Skeletal muscle cell (primary cell): ENCODE measurements at places on chromosomes 1 and 21.

GRCh38 chr21:19029816-19030215 is 626.2 kb upstream of the TMPRSS15 start:
- no peak for DNase-seq

DNA sequence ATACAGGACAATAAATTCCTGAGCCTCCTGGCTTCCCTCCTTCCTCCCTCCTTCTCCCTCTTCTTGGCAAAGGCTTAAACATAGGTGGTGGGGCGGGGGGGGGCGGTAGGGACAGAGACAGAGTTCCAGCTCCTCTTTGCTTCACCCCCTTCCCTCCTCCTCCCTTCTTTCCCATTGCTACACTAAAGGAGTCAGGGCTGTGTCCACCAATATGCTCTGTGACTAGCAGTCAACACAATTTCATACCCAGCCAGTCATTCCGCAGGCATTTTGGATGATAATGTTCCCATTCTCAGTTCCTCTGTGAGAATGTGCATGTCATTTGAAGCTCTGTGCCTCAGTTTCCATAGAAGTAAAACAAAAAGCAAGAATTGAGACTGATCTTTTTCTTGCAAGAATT is 1.7 kb downstream of the LMOD1 start:
- no peak for DNase-seq

- no peak for DNase-seq
Observed at GRCh38 chr1:158248118-158248517, 6.1 kb upstream of the CD1A start.

DNA sequence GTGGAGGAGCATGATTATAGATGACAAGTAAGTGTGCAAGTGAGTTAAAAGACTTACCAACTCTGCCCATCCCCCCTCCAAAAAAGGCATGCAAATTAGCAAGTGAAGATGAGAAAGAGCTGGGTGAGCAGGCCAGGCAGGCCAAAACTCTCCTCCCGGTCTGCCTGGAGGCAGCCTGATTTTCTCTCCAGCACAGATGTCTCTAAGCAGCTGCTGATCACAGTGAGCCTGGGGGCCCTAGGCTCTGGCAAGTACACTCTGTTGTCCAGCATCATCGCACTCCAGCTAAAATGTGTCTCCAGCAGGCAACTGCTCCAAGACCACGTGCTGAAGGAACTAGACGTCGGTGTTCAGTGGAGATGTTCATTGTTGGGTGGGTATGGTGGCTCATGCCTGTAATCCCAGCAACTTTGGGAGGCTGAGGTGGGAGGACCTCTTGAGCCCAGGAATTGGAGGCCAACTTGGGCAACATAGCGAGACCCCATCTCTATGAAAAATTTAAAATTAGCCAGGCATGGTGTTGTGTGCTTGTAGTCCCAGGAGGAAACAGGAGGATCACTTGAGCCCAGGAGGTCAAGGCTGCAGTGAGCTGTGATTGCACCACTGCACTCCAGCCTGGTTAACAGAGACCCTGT is 56.7 kb upstream of the PUM1 start:
- no peak for DNase-seq

GRCh38 chr1:151549199-151549598 is 9.1 kb downstream of the TUFT1 start:
- DNase-seq, result no peak

DNA sequence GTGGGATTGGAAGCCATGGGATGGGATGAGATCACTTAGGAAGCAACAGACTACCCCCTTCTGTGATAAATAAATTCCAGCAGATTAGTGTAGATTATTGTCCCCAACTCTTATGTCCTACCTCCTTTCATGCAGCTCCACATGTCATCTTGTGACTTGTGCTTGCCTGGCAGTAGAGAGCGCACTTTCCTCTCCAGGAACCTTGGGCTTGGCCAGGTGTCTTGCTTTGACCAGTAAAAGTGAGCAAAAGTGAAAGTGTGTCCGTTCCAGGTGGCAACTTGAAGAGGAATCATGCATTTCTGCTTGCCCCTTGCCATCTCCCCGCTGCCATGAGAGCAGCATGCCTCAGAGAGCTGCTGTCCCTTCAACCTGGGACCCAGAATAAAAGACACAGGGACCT is 122.9 kb upstream of the ERG start:
- no peak for DNase-seq

DNA sequence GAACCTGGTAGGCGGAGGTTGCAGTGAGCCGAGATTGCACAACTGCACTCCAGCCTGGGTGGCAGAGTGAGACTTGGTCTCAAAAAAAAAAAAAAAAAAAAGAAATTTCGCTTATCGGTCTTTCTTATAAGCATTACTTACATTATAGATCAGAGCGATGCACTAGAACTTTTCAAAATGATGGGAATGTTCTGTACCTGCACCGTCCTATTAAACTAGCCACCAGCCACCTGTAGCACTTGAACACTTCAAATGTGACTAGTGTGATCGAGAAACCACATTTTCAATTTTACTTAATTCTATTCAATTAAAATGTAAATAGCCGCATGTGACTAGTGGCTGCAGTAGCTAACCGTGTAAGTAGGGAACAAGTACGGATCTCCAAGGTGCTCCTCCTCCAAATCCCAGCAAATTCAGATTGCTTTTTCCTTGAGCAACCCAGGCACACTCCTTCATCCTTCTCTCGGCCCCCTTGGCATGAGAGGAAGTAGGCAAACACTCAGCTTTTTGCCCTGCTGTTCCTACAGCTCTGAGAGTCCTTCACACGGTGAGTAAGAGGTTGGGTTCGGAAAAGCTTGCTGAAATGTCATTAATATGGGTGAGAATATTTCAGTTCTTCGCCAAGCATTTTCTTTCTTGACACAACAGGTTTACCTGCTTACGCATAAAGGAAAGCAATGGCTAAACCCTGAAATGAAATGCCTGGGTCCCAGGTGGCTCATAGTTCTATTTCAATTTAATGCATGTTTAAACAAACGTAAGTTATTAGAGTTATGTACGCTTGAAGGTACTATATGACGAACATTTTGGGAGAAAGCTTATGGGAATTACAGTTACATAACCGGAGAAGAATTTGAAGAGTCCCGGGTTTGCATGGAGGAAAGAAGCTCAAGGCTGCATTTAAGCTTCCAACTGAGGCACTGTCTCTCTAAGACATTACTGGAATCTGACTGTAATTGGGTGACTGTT is 69.5 kb upstream of the HUNK start:
- DNase-seq, result no peak
